ENCODE measurements at places on chromosomes 4 and X. TPM values are rescaled to one million over a fixed set of nuclear protein-coding genes. Genes with fewer than 3 reads are reported as not detected.

The GIMD1 gene
- polyA plus RNA-seq, result not detected

The ODAPH gene
- not detected for polyA plus RNA-seq

The PDLIM3 gene
- polyA plus RNA-seq, result 7.9 TPM

The GAGE1 gene
- polyA plus RNA-seq, result not detected

The EDA gene
- polyA plus RNA-seq, result 0.82 TPM

The FSTL5 gene
- polyA plus RNA-seq, result 0.42 TPM

The LANCL3 gene
- polyA plus RNA-seq, result 1.6 TPM

The CDX4 gene
- not detected for polyA plus RNA-seq

The DHRSX gene
- 12.5 TPM for polyA plus RNA-seq

The GUCY2F gene
- polyA plus RNA-seq, result not detected

The AFP gene
- polyA plus RNA-seq, result not detected

The ARMCX2 gene
- polyA plus RNA-seq, result 1.8 TPM

The EVC gene
- 1.2 TPM for polyA plus RNA-seq

The NEIL3 gene
- 0.69 TPM for polyA plus RNA-seq

The PRR27 gene
- not detected for polyA plus RNA-seq

The ELF4 gene
- 25.9 TPM for polyA plus RNA-seq

The MSN gene
- polyA plus RNA-seq, result 23.6 TPM

The LRCH2 gene
- 1.2 TPM for polyA plus RNA-seq

The PCDH18 gene
- polyA plus RNA-seq, result 1.8 TPM

The MMGT1 gene
- 5.1 TPM for polyA plus RNA-seq

The AKAP14 gene
- not detected for polyA plus RNA-seq

The NOCT gene
- 5.3 TPM for polyA plus RNA-seq

The ADRA2C gene
- polyA plus RNA-seq, result 1.2 TPM

The SPIN2A gene
- 0.60 TPM for polyA plus RNA-seq

The EPGN gene
- not detected for polyA plus RNA-seq

The FAM9B gene
- not detected for polyA plus RNA-seq

The BST1 gene
- polyA plus RNA-seq, result 5.3 TPM

The MAGED4 gene
- polyA plus RNA-seq, result 0.60 TPM

The PLS3 gene
- polyA plus RNA-seq, result 13.2 TPM

The NOX1 gene
- 6.6 TPM for polyA plus RNA-seq

The SOX3 gene
- not detected for polyA plus RNA-seq

The TREX2 gene
- not detected for polyA plus RNA-seq

The SCOC gene
- polyA plus RNA-seq, result 159 TPM

The FAM241A gene
- 1.8 TPM for polyA plus RNA-seq

The PLP1 gene
- polyA plus RNA-seq, result 10.2 TPM

The DCAF8L1 gene
- not detected for polyA plus RNA-seq

The AMBN gene
- polyA plus RNA-seq, result not detected

The RUFY3 gene
- 11.3 TPM for polyA plus RNA-seq

The AWAT2 gene
- not detected for polyA plus RNA-seq

All from sigmoid colon (tissue), 7 donors.